Activated T-cell treated with anti-CD3 and anti-CD28 coated beads for 24 hours (primary cell): ENCODE measurements at places on chromosomes 3 and 15.

GRCh38 chr3:15602146-15602536 lies 596 bp downstream of the BTD start:
- DNase-seq, result no peak

DNA sequence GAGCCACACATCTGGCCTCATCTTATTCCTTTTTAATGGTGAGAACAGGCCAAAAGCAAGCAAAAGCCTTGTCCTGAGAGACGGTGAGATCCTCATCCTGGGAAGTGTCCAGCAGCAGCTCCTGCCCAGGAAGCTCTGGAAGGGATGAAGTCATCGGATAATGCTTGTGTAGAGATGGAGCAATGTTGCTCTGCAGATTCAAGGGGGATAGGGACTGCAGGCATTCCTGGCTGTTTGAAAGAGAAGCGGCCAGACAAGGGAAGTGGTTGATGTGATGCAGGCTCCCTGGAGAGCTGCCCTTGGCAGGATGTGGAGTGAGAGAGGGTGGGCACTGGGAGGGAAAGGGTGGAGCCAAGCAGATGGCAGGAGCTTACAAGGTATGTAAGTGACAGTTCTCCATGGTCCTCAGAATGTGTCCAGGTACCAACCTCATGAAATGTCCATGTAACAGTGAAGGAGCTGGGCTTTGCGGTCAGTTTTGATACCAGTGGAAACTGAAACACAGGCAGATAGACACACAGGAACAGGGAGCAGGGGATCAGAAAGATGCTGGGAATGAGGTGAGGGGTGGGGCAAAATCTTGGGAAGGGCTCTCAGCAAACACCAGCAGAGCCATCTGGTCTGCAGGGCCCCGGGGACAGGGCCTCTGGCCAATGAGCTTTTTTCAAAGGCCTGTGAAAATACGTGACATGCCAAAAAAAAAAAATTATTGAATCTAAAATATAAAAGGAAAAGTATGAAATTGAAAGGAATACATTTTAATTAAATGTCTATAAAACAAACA lies 32.2 kb upstream of the LACTB start:
- DNase-seq, result no peak

GRCh38 chr3:54134155-54134554 lies 11.8 kb downstream of the CACNA2D3 start:
- no peak for DNase-seq

- no peak for DNase-seq
Measured at GRCh38 chr3:45590256-45590655, 4.3 kb upstream of the LIMD1 start.

DNA sequence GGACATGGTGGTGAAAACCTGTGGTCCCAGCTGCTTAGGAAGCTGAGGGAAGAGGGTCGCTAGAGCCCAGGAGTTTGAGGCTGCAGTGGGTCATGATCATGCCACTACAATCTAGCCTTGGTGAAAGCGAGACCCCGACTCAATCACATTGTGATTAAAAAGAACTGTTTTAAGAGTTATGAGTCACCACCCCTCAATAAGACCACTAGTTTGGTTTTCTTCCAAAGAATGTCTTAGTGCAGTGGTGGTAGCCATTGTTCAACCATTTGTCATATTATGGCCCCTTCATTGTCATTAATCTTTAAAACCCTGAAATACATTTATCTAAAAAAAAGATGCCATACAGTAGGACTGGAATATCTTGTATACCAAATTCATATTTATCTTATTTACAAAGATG lies 48.8 kb downstream of the BLM start:
- no peak for DNase-seq

DNA sequence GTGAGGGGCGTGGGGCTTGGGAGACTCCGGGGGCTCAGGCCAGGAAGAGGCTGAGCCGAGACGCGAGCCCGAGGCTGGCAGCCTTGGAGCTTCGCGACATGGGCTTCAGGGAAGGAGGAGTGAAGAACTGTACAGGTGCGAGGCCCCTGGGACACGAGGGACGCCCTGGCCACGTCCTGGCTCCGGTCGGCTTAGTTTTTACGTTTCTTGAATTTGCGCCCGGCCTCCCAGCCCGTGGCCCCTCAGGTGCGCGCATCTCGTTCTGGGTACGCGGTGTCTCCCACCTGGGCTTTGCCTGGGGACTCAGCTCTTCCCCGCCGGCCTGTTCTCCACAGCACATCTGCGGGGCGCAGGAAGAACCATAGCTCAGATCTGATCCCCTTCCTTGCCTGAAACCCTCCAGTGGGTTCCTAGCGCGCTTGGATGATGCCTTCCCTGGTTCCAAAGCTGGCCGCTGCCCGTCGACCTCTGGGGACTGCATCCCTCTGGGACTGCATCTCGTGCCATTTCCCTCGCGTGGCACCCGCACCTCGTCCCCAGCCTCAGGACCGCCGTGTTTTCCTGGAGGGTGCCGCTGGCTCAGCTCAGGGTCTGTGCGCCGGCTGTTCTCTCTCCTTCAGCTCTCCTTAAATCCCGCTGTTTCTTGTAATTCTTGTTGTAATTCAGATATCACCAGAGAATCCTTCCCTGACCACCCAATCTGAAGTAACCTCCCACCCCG lies 614 bp downstream of the CHCHD6 start:
- DNase-seq, result no peak

- no peak for DNase-seq
Measured at GRCh38 chr3:37241880-37242279, 67.5 kb upstream of the LRRFIP2 start.
